Activated T-cell treated with anti-CD3 and anti-CD28 coated beads, Interleukin-2, amount 50 U/mL, for 24 hours (primary cell): ENCODE measurements at places on chromosomes 5 and 9.

DNA sequence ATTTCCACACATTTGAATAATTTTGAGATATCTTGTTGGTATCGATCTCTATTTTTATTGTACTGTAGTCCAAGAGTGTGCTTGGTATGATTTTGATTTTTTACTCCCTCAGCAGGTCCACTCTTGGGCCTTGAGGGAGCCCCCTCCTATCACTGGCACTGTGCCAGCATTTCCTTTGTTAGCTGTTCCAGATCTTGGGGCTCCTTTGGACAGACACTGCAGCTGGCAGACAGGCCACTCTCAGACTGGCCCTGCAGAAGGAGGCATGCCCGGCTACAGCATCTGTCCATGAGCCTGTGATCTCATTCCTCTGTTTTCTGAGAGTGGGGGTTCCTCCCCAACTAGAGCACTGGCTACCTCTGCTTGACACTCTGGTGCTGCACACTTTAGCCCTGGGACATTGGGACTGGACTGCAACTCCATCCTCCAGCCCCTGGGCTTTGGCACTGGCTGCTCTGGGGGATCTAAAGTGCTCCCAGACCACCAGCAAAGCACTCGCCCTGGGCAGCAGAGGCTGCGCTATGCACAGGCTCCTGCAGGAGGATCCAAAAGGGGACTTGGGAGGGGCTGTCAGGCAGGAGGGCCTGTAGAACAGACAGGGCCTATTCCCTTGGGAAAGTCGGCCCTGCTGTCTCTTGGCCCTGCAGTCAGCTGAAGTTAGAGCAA, 271.3 kb upstream of the DMAC1 start:
- no peak for DNase-seq

GRCh38 chr5:34898258-34898895, 16.9 kb downstream of the RAD1 start:
- DNase-seq, result peak; percentile 53

DNA sequence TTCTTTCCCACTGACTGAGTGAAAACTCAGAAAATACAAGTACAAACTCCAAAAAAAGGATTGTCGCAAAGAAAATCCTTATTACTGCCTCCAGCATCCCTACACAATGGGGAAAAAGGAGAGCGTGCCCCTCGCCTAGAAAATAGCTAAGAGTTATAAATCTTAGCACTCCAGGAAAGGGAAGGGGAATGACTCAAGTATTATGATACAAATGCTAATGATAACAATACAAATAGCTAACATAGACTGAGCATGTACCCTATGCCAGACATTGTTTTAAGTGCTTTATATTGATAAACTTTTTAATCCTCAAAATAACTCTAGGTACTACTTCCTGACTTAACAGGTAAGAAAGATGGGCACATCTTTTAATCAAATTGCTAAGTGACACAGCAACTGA, 70.8 kb upstream of the VCAN start:
- DNase-seq, result no peak

DNA sequence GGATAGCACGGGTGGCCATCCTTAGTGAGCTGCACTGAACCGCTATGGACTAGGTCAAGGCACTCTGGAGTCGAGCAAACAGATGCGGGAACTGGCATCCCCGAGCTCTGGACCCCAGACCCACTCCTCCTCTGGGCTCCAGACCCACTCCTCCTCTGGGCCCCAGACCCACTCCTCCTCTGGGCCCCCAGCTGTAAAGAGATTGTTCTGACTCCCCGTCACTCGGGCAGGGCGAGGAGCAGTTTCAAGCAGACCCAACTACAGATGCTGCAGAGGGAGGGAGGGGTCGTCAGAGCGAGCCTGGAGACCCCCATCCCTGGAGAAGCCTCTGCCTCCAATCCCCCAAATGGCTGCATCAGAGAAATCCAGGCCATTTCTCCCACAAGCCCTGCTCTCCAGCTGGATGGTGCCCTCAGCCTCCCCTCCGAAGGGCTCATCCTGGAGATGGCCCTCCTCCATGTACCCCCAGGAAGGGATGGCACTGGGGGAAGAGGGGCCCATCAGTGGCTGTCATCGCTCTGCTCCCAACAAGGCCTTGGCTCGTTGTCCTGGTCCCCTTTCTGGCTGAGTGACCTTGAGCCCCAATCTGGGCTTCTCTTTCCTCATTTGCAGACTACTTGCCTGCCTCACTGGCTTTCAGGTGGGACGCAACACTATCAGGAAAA, 38.7 kb downstream of the DUSP1 start:
- DNase-seq, result no peak

- no peak for DNase-seq
These were observed 83.9 kb downstream of the TRPM3 start for GRCh38 chr9:71037521-71037920.

DNA sequence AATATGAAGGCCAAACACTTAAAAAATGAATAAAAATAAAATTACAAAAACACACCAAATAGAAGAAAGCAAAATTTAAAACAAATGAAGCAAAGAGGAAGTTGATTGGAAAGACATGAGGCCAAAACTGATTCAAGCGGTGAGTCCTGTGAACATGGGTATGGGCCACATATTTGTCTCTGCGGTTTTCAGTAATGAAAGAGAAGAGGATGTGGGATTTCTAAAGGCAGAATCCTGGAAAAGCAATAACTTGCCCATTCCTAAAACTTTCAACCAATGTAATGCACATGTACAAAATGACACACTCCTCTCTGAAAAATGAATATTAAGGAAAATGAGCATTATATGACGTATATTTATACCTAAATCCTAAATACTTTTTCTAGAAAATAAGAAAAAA, 263.7 kb downstream of the SEMA5A start:
- no peak for DNase-seq

- no peak for DNase-seq
These were observed 121.3 kb downstream of the DAB2IP start for GRCh38 chr9:121772600-121773285.

- DNase-seq, result no peak
These were observed 455.4 kb downstream of the CAAP1 start for GRCh38 chr9:26437056-26437711.

DNA sequence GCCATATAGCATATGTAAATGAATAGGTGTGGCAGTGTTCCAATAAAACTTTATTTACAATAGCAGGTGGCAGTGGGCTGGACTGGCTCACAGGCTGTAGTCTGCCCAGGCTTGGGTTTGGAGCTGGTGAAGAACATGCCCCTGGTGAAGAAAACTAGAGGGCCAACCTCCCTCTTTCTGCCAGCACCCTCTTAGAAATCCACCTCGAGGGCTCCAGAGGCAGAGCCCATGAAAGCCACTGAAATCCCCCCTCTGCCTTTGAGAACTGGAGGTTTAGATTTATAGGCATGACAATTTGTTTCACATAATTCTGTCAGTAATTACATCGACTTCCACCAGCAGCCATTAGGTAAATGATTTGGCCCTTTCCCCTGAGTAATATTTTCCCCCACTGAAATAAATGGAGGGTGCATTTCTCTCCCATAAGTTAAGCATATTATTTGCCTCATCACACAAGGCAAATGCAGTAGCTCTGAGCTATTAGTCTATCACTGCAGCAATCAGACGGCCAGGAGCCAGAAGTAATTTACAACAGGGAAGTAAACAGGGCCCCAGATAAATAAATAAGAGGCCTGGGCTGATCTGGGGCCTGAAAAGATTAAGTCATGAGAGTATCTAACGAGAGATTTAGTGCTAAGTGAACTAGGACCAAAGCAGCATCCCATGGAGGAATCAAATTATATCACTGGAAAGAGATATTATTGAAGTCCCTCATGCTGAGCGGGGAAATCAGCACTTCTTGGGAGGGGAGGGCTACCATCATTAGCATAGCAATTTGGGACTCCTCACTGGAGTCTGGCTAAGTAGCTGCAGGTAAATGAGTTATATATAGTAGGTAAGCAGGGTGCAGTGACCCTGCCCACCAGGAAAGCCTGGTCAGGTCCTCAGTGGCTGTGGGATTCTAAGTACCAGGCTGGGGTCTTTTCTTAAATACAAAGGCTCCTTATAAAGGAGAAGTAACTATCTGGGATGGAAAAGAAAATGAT, 123.9 kb downstream of the SLIT3 start:
- no peak for DNase-seq

GRCh38 chr5:149576021-149576420, 5.3 kb upstream of the ARHGEF37 start:
- peak; percentile 51 for DNase-seq

DNA sequence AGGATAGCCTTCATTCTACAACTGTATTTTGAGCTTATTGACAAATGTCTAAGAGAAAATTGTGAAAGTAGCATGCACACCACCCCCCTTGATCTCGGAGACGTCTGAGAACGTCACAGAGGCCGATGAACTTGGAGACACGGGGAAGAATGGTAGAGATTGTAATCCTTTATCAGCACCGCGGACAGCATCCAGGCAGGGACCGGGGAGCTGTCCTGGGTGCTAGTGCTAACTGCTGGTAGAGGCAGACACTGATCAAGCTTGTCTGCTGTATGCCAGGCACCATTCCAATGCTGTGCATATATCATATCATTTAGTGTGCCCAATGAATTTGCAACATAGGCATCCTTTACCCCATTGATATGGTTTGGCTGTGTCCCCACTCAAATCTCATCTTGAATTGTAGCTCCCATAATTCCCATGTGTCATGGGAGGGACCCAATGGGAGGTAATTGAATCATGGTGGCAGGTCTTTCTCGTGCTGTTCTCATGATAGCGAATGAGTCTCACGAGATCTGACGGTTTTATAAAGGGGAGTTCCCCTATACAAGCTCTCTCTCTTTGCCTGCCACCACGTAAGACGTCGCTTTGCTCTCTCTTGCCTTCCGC, 98.8 kb downstream of the LHX2 start:
- DNase-seq, result peak; percentile 55

GRCh38 chr9:69932901-69933300, 110.7 kb upstream of the MAMDC2 start:
- DNase-seq, result no peak
